ENCODE measurements at places on chromosomes 1 and 21.

- no peak for DNase-seq
Observed at GRCh38 chr21:41580758-41581554, 73.0 kb upstream of the TMPRSS2 start.

- no peak for DNase-seq
Observed at GRCh38 chr1:1954831-1955441, 35.9 kb upstream of the TMEM52 start.

DNA sequence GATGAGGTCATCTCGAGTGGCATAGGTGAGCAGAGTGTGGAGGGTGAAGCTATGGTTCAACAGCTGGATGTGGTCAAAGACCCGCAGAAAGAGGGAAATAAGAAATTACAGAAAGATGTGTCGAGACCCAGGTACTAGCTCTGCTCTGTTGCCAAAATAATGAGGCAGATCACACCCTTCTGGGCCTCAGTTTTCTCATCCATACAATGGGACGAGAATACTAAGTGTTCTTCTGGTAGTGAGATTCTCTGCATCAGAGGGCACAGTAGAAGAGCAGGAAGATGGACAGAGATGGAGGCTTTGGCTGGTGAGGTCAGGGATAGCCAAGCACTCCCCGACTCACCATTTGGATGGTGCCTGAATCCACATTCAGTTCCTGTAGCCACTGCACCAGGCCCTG, 11.1 kb downstream of the MAP3K6 start:
- no peak for DNase-seq

DNA sequence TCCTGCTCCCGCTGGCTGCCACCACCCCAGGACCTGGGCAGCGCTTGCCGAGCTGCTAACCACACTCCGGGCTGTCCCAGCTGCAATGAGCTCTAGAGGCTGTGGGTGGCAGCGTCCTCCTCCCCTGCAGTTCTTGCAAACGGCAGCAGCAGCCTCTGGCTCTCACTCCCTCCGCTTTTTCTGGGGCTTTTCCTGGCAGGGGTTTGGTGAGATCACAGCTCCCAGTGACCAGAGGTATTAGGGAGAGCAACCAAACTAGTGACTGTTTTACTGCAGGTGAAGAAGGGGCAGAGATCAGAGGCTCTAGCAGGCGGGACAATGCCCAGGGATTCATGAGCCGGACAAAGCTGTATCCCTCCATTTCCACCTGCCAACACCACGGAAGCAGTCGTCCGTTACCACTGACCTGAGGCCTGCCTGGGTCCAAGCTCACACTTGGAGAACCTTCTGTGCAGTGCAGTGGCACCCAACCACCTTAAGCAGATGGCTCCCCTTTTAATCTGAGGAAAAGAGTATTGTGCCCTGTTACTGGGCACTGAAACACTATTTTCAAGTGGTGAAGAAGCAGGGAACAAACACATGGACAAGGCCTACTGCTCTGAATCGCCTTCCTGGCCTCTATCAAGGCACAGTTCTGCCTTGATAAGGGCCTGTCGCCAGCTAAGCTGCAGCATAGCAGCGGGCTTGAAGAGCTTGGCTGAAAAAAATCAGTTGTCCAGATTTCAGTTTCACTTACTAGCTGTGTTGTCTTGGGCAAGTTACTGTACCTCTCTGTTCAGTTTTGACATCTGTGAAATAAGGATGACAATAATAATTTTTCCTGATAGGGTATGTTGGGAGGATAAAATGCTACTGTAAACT, at the start of gene F5:
TSS of gene F5 (minus strand) at position 87 of the 861 bp plus-strand sequence. CDS start 95 bp downstream, outside the sequence.
- DNase-seq, result peak; percentile 38

DNA sequence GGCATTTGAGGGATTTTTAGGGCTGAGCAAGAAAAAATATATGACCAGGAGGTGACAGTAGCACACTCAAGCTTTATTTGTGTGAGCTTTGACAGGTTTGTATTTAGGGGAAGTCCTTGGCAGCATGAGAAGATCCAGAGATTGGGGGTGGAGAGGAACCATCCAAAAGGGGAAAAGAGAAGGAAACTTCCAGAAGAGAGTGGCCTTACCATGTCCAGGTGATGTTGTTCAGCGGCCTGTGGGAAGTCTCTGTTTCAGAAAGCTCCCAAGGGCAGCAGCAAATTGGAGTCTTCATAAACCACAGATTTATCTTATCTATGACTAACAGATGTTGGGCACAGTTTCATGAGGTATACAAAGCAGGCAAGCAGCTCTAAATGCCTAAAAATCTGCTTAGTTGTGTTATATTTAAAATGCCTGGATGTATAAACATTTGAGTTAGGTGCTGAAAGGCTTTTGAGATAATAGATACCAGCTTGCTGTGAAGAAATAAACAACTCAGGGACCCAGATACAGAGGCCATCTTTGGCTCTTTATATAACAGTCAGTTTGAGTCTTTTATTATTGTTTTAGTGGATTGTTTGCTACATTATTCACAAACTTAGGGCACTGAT, 21.2 kb upstream of the ADAR start:
- DNase-seq, result no peak

- no peak for DNase-seq
Observed at GRCh38 chr1:199629624-199630023, 397.9 kb upstream of the NR5A2 start.

- no peak for DNase-seq
Observed at GRCh38 chr1:227901239-227901905, 46.4 kb downstream of the WNT9A start.

DNA sequence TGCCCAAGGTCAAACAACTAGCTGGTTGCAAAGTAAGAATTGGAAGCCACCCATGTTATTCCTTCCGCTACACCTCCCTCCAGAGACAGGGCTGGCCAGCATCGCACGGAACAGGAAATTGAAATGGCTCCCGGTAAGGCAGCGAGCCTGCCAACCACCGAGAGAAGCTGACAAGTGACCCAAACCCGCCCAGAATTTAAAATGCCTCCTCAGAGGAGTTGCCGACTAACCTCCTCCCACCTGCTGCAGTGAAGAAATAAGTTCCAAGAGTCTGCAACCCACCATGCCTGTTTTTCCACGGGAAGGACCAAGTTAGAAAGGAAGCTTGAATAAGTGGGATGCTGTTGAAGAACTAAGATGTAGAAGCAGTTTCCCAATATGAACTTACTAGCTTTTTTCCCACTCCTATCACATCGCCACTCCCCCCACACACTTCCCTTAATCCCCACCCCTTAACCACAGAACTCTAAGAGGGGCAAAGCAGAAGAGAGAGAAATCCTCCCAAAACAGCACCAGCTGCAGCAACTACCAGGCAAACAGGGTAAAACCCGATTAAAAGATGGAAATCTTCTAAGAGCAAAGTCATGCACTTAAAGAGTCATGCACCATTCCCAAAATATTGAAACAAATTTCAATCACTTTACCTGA, 78.6 kb downstream of the TIAM1 start:
- no peak for DNase-seq
